ENCODE measurements at places on chromosomes 1 and 21. TPM values are rescaled to one million over a fixed set of nuclear protein-coding genes. Genes with fewer than 3 reads are reported as not detected.

- no peak for DNase-seq
- no peaks in the 10 kb centered on the region for H3K27me3 ChIP-seq
- peak overlapping the region; percentile 66 for H3K27ac ChIP-seq
- H3K36me3 ChIP-seq: peaks cover 14% of the 10 kb centered on the region
- H3K4me1 ChIP-seq: no peaks in the 10 kb centered on the region
Observed at GRCh38 chr1:155379631-155380090, 59.0 kb downstream of the RUSC1 start.

DNA sequence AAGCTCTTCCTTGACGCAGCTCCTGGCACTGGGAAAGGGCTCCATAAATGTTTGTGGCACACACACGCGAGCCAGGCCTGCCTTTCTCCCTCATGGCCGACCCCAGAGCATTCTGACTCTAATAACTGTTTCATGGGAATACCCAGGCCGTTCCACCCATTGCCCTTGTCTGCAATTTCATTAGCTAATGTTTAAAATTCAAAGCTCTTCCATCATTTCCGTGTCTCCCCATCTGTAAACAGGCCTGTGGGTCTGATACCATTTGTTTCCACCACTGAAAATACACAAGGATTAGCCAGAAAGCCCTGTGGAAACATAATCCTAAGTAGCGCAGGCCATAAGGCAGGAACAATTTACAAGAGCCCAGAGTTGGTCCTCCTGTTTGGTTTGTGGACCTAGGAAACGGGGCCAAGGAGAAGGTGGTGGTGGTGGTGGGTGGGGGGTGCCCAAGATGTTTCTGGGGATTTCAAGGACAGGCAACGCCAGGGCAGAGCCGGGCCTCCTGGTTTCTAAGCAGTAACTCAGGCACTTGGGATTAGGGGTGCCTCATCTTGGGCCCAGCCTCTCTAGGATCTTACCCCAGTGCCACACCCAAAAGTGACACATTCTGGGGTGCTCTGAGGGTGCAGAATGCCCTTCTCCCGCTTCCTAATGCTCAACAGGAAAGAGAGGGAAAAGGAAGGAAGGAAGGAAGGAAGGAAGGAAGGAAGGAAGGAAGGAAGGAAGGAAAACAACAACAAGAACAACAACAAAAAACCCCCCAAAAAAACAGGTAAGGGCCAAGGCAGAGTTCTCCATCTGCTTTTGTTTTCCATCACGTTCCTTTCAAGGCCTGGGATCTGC, 79.4 kb downstream of the SSBP3 start:
- no peak for DNase-seq
- no peaks in the 10 kb centered on the region for H3K27me3 ChIP-seq
- peaks cover 96% of the 10 kb centered on the region for H3K4me1 ChIP-seq
- peaks cover 10% of the 10 kb centered on the region for H3K36me3 ChIP-seq
- peak overlapping the region; percentile 15 for H3K27ac ChIP-seq

DNA sequence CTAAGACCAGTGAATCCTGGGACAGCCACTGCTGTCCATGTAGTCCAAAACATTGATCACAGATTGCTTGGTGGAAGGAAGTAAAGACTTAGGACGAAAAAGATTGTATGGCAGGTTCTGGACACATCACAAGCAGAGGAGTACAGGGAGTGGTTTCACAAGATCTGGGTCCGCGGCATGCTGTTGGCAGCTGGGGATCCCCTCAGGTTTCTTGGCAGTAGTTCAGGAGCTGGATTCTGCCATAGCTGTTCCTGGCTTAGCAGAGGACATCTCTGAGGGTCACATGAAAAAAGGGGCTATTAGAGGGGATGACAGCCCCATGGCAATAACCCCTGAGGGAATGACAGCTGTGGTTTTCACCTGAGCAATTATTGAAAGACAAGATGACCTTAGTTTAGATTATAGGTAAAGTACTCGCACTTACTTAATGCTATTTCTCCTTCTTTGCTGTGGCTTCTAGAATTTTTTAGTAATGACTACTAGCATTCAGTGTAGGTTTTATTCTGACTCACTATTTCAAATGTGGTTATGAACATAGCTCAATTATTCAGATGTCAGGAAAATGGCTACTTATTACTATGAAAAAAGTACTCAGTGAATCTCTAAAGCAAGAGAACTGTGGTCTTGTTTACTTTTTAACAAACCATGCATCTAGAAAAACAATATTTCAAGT, 8.2 kb downstream of the KRTAP27-1 start:
- no peak overlapping the region for H3K4me3 ChIP-seq
- DNase-seq: no peak
- H3K27me3 ChIP-seq: no peaks in the 10 kb centered on the region
- H3K27ac ChIP-seq: no peak overlapping the region
- H3K36me3 ChIP-seq: no peaks in the 10 kb centered on the region

- no peaks in the 10 kb centered on the region for H3K27me3 ChIP-seq
- peaks cover 8% of the 10 kb centered on the region for H3K36me3 ChIP-seq
- peak overlapping the region; percentile 89 for H3K27ac ChIP-seq
- peaks cover 37% of the 10 kb centered on the region for H3K4me1 ChIP-seq
- peak overlapping the region; percentile 97 for H3K4me3 ChIP-seq
- DNase-seq: no peak
Observed at GRCh38 chr1:226406401-226406881, 1.5 kb downstream of the PARP1 start.

GRCh38 chr1:169682071-169682470, 29.3 kb downstream of the SELL start:
- no peaks in the 10 kb centered on the region for H3K27me3 ChIP-seq
- no peak for DNase-seq
- no peak overlapping the region for H3K27ac ChIP-seq
- H3K4me1 ChIP-seq: peaks cover 22% of the 10 kb centered on the region
- no peaks in the 10 kb centered on the region for H3K36me3 ChIP-seq
- H3K4me3 ChIP-seq: no peak overlapping the region

- H3K4me3 ChIP-seq: no peak overlapping the region
- H3K27me3 ChIP-seq: no peaks in the 10 kb centered on the region
Observed at GRCh38 chr1:180785291-180785690, 127.4 kb upstream of the KIAA1614 start.

NCMAP gene
- total RNA-seq: 2.1 TPM
